ENCODE measurements at places on chromosomes 16 and 17.

DNA sequence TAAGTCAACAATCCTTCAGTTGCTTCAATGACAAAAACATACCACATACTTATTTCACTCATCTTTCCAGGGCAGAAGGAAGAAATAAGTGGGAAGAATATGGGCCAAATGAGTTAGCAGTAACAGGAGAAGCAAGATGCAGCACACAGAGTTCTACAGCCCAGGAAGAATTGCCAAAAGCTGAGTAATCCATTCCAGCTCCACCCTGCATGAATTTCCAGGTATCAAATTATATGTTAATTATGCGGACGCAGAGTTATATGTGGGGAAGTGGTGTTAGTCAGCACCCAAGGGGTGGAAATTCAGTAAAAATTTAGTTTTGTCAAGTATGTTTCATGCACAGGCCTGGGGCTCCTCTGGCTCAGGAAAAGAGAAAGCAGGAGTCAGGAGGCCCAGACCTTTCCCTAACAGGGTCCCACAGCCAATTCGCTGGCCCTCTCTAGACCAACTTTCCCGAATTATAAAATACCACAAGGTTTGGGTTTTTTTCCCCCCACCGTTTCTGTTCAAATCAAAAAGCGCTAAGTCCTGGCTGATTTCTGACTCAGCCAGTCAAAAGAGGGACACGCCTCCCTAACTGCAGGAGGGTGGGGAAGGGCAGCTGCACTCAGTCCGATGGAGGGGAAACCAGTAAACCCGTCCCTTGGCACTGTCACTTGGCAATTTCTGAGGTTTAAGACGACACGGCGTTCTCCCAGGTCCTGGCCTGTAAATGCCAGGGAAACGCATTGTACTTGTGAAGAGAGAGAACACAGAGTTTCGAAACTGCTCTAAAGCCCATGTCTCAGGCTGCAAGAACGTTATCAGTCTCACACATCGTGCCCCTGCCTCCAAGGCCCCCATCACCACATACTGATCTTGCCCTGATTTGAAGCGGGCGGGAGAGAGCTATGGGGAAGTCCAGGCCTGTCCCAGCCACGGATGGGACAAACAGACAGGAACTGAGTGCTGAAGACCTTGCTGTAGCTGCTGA, 58.1 kb downstream of the ZFHX3 start:
- no peak for DNase-seq

GRCh38 chr16:27498031-27498825, 51.5 kb downstream of the GTF3C1 start:
- DNase-seq = no peak

GRCh38 chr16:17367036-17367435, 103.7 kb downstream of the XYLT1 start:
- no peak for DNase-seq

- no peak for DNase-seq
These were observed 88.5 kb downstream of the MRC2 start for GRCh38 chr17:62715882-62716390.

GRCh38 chr17:82374626-82375331, 3.2 kb downstream of the UTS2R start:
- no peak for DNase-seq

DNA sequence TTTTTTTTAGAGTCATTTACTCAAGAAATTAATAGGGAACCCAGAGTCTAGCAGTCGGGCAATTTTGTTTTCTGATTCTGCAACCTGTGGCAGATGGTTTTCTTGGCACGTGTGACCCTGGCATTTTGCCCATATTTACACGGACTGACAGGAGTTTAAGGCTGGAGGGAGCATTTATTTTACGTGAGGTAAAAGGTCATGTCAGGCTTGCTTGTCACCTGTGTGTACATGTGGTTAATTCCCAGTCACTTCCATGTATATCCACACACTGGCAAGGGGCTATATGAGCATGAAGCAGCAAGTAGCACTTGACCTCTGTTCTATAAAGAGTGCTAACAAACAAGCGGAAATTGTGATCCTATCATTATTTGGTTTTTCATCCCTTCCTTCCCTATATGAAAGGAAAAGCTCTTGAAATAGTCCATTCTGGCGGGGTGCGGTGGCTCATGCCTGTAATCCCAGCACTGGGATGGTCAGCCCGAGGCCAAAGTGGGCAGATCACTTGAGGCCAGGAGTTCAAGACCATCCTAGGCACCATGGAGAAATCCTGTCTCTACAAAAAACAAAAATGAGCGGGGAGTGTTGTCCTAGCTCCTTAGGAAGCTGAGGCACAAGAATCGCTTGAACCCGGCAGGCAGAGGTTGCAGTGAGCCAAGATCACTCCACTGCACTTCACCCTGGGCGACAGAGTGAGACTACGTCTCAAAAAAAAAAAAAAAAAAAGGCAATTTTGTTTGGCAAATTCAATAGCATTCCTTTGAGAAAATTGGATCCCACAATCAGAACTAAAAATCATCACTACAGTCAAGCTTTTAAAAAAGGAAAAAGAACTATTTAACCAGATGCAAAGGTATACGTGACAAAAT, 2.1 kb downstream of the SPAG9 start:
- no peak for DNase-seq

DNA sequence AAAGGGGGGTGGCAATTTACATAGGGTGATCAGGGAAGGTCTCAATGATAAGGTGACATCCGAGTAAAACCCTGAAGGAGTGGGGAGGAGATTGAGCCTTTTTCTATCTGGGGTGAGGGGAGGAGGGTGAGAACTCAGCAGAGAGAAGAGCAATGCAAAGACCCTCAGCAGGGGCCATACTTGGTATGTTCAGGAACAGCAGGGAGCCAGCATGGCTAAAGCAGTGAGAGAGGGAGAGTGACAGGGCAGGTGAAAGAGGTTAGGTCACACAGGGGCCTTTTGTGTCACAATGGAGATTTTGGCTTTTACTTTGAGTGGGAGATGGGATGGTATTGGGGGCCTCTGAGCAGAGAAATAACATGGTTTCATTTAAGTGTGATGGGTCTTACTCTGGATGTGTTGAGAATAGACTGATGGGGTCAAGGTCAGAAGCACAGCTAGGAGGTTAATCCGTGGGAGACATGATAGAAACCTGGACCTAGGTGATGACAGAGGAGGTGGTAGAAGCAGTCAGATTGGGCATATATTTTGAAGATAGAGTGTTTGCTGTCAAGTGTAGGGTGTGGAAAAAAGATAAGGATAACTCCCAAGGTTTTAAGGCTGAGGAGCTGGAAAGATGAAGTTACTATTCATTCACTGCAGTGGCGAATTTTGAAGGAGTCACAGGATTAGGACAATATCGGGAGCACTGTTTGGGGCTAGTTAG, 6.2 kb downstream of the SP2 start:
- DNase-seq = no peak

- DNase-seq = no peak
These were observed 71.3 kb downstream of the SOX9 start for GRCh38 chr17:72191921-72192799.

- DNase-seq = no peak
These were observed 10.4 kb downstream of the CHD9NB start for GRCh38 chr16:53042235-53042701.

DNA sequence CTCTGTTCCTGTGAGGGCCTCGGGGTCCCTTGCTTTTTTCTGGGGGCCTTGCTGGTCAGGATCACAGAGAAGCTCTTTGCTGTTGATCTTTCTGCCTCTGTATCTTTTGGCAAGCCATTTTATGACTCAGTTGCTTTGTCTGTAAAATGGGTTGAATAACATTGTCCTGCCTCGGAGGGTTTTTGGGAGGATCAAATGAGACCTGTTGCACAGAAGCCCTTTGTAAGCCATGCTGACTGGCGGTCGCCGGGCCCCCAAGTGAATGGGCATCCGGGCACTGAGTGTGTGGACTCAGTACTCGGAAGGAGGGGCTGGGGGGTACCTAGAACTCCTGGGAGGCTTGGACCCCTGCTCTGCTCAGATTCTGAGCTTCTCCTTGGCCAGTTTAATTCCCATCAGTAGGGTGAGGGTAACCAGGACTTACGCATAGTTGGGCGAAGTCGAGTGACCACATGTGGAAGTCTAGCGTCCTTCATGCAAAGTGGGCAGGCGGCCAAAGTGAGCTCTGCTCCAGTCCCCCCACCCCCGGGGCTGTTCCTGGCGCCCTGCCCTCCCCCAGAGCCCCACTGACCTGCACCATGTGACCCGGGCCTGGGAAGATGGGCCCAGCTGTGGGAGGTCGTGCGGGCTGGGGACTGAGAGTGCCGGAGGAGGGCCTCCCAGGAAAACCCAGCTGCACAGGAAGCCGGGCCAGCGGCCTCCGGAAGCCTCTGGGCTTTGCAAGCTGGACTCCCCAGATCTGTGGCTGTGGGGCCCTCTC, 284.0 kb downstream of the SEC14L1 start:
- no peak for DNase-seq

DNA sequence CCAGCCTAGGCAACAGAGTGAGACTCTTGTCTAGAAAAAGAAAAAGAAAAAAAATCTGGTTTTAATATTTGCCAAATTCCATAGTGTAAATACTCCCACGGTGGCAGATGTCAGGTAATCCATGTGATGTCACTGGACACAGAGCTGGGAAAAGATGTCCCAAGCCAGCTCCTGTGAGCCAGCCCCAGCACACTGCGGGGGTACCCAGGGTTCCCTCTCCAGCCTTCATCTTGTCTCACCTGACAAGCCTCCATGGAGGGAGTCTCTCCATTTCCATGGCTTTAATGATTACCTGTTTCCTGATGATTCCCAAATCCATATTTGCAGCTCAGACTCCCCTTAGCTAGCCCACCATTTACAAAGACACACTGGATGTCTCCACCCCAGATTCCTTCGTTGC, 4.6 kb downstream of the CD300LB start:
- no peak for DNase-seq
